ENCODE measurements at places on chromosomes 16 and 17.

DNA sequence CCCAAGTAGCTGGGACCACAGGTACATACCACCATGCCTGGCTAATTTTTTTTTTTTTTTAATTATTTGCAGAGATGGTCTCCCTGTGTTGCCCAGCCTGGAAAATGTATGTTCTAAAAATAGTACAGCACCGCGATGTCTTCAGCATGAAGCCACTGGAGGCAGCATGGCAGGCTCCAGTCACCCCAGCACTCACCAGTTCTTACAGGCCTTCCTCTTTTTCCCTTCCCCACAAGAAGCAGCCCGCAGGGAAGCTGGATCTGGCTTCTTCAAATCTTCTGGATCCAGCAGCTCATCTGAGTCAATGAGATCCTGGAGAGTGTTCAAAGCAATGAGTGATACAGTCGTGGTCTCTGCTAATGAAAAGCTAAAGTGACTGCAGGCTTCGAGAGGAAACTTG, 16.2 kb downstream of the CIAPIN1 start:
- no peak overlapping the region for H3K27ac ChIP-seq
- no peak overlapping the region for H3K4me3 ChIP-seq
- H3K27me3 ChIP-seq, result no peaks in the 10 kb centered on the region
- peaks cover 72% of the 10 kb centered on the region for H3K36me3 ChIP-seq
- H3K4me1 ChIP-seq, result no peaks in the 10 kb centered on the region
- DNase-seq, result no peak

GRCh38 chr16:67707790-67708189, 11.3 kb downstream of the GFOD2 start:
- no peaks in the 10 kb centered on the region for H3K36me3 ChIP-seq
- no peak for DNase-seq
- no peaks in the 10 kb centered on the region for H3K27me3 ChIP-seq
- H3K4me1 ChIP-seq, result peaks cover 9% of the 10 kb centered on the region
- H3K4me3 ChIP-seq, result no peak overlapping the region

DNA sequence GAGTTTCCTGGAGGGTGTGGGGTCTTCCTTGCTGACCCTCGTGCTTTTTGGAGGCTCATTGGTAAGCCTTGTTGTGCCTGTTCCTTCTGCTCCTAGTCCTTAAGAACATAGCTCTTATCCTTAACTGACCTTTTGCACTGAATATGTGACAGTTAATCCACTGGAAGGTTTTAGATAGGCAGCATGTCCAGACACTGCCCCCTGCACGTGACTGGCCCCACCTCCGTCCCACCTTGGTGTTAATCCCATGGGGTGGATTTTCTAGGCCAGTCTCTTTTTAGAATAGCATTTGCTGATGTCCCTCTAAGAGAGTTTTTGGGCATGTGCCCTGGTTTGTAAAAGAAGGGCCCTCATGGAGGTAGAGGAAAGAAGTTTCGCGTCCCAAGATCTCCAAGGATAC, 58.3 kb downstream of the RBFOX1 start:
- H3K27ac ChIP-seq, result no peak overlapping the region
- no peaks in the 10 kb centered on the region for H3K36me3 ChIP-seq
- DNase-seq, result no peak
- H3K4me3 ChIP-seq, result no peak overlapping the region
- H3K4me1 ChIP-seq, result no peaks in the 10 kb centered on the region

DNA sequence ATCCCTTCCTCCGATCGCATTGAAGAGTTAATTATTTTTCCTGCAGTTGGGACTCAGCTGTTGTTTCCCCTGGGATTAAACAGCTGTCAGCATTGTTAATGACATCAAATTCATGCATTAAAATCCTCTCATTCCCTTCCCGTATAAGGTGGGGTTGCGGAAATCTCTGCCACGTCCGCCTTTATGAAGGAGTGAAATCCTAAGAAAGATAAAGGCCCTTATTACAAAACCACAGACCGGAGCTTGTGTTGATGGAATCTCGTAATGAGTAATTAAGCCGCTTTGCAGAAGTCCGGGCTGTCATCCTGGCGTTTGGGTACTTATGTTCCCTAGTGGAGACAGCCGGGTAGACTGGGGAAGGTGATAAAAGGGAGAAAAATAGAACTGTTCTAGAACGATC, 627.6 kb downstream of the MAF start:
- H3K4me1 ChIP-seq, result no peaks in the 10 kb centered on the region
- H3K36me3 ChIP-seq, result no peaks in the 10 kb centered on the region
- no peaks in the 10 kb centered on the region for H3K27me3 ChIP-seq
- H3K4me3 ChIP-seq, result no peak overlapping the region

- peaks cover 76% of the 10 kb centered on the region for H3K36me3 ChIP-seq
- no peak overlapping the region for H3K4me3 ChIP-seq
- H3K27ac ChIP-seq, result no peak overlapping the region
- no peaks in the 10 kb centered on the region for H3K27me3 ChIP-seq
These were observed 7.3 kb downstream of the TCF25 start for GRCh38 chr16:89880477-89881367.

GRCh38 chr17:3035256-3035967, 28.0 kb downstream of the OR1D5 start:
- peaks cover under 1% of the 10 kb centered on the region for H3K4me1 ChIP-seq
- no peaks in the 10 kb centered on the region for H3K27me3 ChIP-seq
- H3K27ac ChIP-seq, result no peak overlapping the region
- no peak overlapping the region for H3K4me3 ChIP-seq

All from osteoblast (primary cell).